ENCODE measurements at places on chromosomes 1 and 21.

- no peak for DNase-seq
Observed at GRCh38 chr1:1927751-1928150, 8.7 kb upstream of the TMEM52 start.

- no peak for DNase-seq
Observed at GRCh38 chr1:55584526-55585401, 369.6 kb upstream of the USP24 start.

DNA sequence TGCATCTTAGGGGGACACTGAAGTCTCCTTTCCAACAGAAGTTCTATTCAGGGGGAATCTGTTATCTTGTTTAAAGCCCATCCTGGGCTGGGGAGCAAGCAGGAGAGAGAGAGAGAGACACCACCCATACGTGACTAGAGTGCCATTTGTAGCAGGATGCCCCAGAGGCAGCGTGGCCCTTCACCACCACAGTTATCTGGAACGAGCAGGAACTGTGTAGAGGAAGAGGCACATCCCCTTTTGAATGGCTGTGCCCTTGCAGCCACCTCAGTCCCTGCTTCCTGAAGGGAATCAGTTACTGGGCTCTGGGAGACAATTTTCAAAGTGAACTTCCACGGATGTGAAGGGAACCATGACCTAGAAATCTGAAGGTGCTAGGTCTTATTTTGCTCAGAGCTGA lies 19.4 kb upstream of the LAMTOR5 start:
- DNase-seq = no peak

- DNase-seq = no peak
Observed at GRCh38 chr1:205600085-205600484, 31.7 kb downstream of the ELK4 start.

DNA sequence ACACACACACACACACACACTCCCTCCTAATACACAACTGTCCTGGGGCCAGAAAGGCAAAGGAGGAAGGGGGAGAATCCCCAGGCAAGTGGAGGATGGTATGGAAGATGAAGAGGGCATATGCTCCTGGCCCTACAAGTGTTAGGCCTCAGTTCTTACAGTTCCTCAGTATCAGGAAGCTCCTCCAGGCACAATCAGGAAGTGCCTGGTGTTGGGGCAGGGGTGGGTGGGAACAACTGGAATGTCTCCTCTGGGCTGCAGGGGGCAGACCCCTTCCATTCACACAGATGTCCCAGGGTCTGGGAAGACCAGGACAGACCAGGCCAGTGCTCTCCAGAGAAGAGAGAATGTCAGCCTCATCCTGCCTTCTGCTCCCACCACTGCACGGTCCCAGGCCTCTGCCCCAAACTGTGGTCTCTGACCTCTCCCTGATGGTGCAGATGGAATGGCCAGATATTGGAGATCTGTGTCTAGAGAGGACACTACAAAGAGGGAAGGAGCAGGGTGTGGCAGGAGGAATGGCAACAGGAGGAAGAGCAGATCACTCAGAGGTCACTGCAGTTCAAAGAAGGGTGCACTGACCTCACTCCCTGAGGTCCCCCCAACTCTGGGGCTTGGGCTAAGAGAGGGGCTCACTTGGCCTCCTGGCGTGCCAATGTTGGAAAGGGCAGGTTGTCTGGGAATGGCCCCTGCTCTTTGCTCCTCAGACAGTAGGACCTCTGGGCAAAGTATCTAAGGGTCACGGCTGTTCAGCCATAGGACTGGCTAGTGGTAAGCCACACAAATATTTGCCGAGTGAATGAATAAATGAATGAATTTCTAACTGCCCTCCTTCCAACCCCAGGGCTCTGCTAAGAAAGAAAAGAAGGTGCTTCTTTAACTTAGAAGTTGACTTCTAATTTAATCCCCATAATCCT lies 2.5 kb upstream of the DENND2D start:
- DNase-seq = no peak

GRCh38 chr1:160154790-160155189 lies 3.4 kb downstream of the ATP1A4 start:
- no peak for DNase-seq

- no peak for DNase-seq
Observed at GRCh38 chr1:164803366-164803765, 244.4 kb downstream of the PBX1 start.

GRCh38 chr1:108886292-108886691 lies 9.5 kb downstream of the GPSM2 start:
- DNase-seq = no peak

GRCh38 chr21:36627242-36627641 lies 71.7 kb upstream of the SIM2 start:
- DNase-seq = no peak

DNA sequence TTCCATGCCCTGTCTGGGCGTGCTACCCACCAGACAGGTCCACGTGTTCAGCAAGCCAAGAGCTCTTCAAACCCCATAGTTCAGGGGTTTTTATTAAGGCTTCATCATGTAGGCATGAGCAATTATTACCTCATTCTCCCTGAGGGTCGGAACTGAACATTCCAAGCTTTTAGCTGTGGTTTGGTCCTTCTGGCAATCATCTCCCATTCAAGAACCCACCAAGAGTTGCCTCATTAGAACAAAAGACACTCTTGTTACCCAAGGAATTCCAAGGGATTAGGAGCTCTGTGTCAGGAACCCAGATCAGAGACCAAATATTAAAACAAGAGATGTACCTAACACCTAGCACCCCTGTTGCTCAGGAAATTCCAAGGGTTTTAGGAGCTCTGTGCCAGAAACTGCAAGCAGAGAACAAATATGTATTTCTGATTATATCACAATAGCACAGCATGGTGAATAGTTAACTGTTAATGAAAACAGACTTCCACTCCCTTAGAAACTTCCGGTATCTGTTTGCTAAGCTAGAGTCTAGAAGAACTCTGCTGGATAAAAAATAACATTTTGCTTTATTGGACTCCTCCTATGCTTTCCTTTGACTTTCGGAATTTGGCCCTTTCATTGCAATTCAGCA lies 201.2 kb upstream of the L1TD1 start:
- DNase-seq = no peak

GRCh38 chr1:152519851-152520250 lies 5.6 kb downstream of the CRCT1 start:
- DNase-seq = no peak

DNA sequence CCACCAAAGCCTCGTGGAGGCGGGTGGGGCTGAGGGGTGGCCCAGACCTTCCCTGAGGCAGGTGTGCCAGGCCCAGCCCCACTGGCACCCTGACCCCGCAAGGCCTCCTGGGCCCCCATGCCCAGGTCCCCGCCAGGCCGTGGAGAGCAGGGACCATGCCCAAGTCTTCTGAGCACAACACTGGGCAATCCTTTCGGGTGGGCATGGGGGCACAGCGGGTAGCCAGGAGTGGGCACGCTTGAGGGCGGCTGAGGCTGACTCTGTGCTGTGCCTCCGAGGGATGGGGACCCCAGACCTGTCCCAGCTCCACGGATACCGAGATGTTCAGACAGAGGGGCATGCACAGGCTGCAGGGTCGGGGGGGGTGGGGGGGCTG lies 12.9 kb downstream of the CFAP410 start:
- DNase-seq = no peak

All from stimulated activated naive CD4-positive, alpha-beta T cell treated with Interleukin-2 at 50 U/mL for 16 hours (primary cell).